ENCODE measurements at places on chromosomes 5 and 9.

- DNase-seq = peak; percentile 12
These were observed 10.6 kb downstream of the MYOZ3 start for GRCh38 chr5:150671509-150672236.

GRCh38 chr9:6827439-6828145 lies 69.8 kb downstream of the KDM4C start:
- DNase-seq = no peak

DNA sequence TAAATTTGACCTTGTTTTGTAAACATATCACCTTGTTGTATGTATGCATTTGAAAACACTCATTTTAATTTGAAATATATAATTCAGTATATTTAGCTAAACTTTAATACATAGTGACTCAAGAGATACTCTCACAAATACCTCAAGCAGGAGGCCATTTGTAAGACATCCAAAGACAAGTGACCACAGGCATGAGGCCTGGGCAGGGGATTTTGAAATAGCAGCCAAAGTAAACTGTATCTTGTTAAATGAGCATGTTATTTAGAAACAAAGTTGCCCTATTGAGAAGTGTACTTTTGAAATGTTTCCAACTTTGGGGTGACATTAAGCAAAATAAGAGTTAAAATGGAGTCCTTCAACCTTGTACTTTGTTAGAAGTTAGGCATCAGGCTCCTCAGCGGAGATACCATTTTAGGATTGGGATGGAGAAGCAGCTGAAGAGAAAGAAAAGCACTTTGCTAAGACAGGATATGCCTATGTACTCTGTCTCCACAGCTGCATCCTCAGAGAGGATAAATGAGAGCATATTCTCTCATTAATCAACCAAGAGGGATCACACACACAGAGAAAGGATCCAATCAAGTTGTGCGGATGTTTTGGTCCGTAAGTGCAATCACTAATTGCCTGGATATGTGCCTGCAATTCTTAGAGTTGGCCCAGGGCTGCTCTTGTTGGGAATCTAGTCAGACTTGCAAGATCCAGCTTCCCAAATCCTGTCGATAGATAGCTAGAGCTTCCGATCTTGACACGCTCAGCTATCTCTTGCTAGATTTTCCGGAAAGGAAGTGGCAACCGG lies 157.5 kb upstream of the HAPLN1 start:
- DNase-seq = no peak

GRCh38 chr9:8823131-8823895 lies 1023.7 kb upstream of the DMAC1 start:
- no peak for DNase-seq

DNA sequence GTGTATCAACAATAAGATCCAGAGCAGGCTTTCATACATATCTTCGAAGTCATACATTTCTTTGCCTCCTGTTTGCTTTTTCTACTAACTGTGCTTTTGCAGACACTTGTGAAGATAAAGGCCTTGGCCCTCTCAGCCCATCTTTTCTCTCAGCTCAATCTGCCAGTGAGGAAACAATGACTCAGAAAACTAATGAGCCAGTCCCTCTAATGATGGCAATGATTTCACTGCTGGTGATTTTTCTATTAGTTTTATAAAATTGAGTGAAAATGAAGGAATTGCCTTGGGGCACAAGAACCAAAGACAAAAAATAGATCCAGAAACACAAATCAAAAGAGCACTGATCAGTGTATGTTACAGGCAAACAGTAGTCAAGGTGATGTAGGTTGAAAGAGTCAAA lies 167.7 kb upstream of the PPP2R2B start:
- no peak for DNase-seq

DNA sequence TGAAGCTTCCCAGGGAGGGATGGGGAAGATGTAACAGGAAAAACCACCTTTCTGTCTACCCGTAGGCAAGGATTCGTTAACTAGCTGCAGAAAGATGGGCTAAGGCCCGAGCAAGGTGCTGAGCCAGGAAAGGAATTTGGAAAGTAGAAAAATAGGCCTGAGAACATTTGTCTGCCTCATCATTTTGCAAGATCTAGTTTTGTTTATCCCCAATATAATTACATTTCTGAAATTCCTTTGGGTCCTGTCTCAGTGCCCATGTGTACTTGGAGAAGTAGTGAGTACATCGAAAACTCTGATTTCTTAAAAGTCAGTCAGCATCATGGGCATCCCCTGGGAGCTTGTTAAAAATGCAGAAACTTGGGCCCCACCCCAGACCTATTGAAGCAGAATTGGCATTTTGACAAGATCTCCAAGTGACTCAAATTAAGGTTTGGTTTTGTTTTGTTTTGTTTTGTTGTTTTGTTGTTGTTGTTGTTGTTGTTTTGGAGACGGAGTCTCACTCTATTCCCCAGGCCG lies 52.1 kb upstream of the CEMIP2 start:
- no peak for DNase-seq

DNA sequence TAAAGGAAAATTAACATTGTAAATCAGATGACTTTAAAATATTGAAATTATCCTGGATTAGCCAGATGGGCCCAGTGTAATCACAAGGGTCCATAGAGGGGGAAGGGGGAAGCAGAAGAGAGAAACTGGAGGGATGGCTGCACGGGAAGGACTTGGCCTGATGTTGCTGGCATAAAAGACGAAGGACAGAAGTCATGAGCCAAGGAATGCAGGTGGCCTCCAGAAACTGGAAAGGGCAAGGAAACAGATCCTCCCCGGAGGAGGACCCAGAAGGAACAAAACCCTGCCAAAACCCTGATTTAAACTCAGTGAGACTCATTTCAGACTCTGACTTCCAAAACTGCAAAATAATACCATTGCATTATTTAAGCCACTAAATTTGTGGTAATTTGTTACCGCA lies 100.2 kb downstream of the ADAMTS2 start:
- no peak for DNase-seq

DNA sequence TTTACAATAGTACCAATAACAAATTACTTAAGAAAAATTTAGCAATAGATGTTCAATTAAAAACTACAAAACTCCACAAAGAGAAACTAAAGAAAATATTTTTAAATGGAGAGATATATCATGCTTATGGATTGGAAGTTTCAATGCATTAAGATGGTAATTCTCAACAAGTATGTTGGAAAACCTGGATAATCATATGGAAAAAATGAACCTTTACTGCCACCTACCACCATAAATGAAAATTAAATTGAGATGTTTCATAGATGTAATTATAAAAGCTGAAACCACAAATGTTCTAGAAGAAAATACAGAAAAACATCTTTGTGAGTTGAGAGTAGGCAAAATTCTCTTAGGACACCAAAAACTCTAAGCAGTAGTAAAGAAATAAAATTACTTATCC lies 121.7 kb downstream of the ANKRD18B start:
- DNase-seq = no peak

DNA sequence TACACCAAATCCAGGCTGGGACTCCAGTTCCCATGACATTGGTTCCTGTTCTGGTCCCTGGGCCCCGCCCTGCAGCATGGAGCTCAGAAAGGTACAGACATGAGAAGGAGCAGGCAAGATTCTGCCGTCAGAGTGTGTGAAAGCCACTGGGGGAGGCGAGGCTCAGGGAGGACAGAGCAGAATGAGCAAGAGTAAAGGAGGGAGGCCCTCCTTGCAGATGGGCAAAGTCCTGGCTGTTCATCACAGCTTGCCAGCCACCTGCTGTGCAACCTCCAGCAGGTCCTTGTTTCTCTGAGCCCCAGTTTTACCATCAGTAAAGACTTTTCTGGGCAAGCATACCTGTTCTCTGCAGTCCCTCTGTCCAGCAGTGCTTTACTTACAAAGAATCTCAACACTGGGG lies 73.3 kb downstream of the HRH2 start:
- no peak for DNase-seq

- no peak for DNase-seq
These were observed 8.6 kb downstream of the NINJ1 start for GRCh38 chr9:93125331-93125894.

GRCh38 chr5:62283005-62283404 lies 23.0 kb upstream of the KIF2A start:
- DNase-seq = no peak

DNA sequence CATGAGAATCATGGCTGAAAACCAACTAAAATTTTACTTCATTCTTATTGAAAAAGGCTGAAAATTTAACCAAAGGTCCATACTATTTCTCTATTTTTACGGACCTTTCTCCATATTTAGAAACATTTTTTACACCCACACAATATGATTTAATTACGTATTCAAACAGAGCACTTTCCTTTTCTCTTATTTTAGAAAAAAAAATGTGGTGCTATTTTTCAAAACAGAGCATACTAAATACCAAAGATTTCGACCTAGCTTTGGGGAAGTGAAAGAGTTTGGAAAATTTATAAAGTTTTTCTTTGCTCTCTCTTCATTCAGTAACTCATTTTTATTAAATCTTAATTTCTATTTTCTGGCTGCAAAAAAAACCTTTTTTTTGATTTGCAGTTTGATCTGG lies 38.1 kb downstream of the RNF145 start:
- no peak for DNase-seq

DNA sequence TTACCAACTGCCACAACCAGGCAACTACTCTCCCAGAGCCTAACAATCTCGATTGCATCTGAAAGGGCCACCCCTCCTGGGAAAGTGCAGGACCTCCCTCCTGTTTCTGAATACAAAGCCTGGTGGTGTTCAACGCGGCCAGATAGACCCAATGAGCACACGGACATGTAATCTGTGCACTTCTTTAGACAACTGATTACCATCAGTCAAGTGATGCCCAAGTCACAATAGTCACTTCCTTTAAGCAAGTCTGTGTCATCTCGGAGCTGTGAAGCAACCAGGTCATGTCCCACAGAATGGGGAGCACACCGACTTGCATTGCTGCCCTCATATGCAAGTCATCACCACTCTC lies 739 bp downstream of the C9orf72 start:
- DNase-seq = peak; percentile 54

GRCh38 chr5:57298985-57299491 lies 125.2 kb downstream of the GPBP1 start:
- peak; percentile 22 for DNase-seq

DNA sequence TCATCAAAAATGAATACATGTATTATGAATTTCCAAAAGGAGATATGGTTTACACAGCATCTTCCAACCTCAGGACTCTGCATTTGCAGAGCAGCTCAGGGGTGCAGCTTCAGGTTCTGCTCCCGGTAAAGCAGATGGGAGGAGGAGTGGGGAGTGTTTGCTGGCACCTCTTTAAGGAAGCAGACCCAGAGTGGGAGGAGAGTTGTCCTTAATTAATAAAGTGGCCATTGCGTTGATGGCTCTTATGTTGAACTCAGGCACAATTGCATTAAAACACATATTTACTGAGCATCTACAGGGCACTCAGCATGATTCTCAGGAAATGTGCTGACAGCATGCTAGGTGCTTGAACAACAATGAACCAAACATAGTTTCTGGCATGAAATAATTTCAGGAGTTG lies 121.0 kb downstream of the PDZD2 start:
- DNase-seq = no peak

GRCh38 chr9:112364761-112365160 lies 15.1 kb upstream of the HSDL2 start:
- no peak for DNase-seq

DNA sequence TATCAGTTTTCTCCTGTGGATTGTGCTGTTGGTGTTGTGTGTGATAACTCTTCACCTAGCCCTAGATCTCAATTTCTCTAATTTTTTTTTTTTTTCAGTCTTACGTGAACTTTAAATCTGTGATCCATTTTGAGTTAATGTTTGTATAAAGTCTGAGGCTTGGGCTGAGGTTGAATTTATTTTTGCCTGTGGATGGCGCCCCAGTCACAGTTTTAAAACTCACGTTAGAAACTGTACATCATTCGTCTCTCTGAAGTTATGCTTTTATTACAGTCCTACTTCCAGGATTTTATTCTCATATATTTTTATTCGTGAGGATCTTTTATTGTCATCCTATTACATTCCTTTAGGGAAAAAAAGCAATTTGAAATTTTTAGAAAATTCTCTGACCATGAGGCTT lies 103.1 kb downstream of the EHMT1 start:
- DNase-seq = no peak

DNA sequence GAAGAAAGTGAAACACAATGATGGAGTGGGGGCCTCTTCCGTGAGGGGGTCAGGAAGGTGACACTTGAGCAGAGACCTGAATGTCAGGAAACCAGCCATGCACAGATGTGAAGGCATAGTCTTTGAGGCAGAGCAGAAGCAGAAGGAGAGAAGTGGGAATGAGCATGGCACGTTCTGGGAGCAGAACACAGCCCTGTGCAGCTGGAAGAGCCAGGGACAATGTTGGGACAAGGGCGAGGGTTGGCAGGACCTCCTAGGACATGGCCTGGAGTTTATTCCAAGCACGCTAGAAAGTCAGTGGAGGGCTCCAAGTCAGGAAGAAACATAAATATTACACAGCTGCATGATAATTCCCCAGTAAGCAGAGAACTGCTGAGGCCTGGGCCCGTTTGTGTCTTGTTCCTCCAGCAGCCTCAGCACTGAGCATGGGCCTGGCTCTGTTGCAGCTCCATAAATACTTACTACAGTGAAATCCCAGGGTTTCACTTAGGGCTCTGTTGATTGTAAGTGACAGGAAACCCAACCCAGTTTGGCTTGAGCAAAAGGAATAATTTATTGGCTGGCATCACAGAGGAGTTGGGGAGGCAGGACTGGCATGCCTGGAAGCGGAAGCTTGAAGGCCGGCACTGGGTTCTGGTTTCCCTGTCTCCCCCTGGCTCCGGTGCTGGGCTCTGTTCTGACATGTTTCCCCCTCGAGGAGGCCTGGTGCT lies 66.2 kb downstream of the MVB12B start:
- DNase-seq = no peak

GRCh38 chr5:173662581-173663351 lies 46.3 kb upstream of the BOD1 start:
- no peak for DNase-seq

GRCh38 chr5:96439477-96440184 lies 6.6 kb upstream of the PCSK1 start:
- no peak for DNase-seq

GRCh38 chr5:68419637-68420452 lies 204.3 kb downstream of the PIK3R1 start:
- DNase-seq = no peak

- no peak for DNase-seq
These were observed 12.9 kb downstream of the PLPP7 start for GRCh38 chr9:131302244-131303075.

DNA sequence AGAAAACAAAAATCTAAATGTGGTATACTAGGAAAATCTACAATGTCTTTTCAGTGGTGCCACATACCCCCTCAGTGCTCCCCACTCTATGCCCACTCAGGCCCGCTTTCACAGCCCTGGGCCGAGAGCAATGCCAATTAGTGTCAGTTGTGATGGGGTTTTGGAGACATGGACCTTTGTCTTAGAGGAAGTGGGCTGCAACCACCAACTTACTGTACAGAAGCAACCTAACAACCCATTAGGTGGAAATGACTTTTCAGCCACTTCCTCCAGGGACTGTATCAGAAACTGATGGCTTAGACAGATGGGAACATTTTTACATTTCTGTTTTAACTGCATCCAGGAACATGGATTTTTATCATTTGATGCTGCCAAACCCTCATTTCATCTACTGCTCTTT lies 268.0 kb downstream of the BNC2 start:
- DNase-seq = no peak

- DNase-seq = no peak
These were observed 390.1 kb downstream of the DMRT2 start for GRCh38 chr9:1440256-1440655.
